ENCODE measurements at places on chromosomes 11 and 22. TPM values are rescaled to one million over a fixed set of nuclear protein-coding genes. Genes with fewer than 3 reads are reported as not detected.

DNA sequence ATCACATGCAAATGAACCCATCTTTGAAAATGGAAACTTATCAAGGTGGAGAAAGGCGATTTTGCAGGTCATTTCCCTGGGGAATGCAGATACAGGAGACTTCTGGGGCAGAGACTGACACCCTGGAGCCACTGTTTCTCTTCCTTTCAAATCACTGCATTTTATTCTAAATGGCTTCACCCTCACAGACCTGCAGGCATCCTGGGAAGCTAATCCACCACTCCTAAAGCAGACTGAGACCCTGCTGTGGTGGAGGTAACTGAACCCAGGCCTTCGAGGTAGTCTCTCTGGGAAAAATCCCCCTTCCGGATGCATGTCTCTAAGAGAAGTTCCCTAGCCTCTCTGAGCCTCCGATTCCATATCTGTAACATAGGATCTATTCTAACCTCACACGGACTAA lies 20.9 kb upstream of the CSNK2A3 start:
- H3K36me3 ChIP-seq = no peaks in the 10 kb centered on the region
- H3K27me3 ChIP-seq = peaks cover 2% of the 10 kb centered on the region
- no peaks in the 10 kb centered on the region for H3K4me1 ChIP-seq
- H3K27ac ChIP-seq = no peak overlapping the region

- peaks cover 8% of the 10 kb centered on the region for H3K27me3 ChIP-seq
- H3K27ac ChIP-seq = no peak overlapping the region
- H3K4me1 ChIP-seq = no peaks in the 10 kb centered on the region
- no peak for DNase-seq
Observed at GRCh38 chr11:1100417-1101245, 26.0 kb downstream of the MUC2 start.

- H3K36me3 ChIP-seq = no peaks in the 10 kb centered on the region
- no peaks in the 10 kb centered on the region for H3K27me3 ChIP-seq
- no peak overlapping the region for H3K27ac ChIP-seq
- no peaks in the 10 kb centered on the region for H3K4me1 ChIP-seq
- no peak overlapping the region for H3K4me3 ChIP-seq
Observed at GRCh38 chr11:79864882-79865281, 424.1 kb upstream of the TENM4 start.

GRCh38 chr22:41857155-41857859 lies 24.4 kb downstream of the SREBF2 start:
- DNase-seq = peak; percentile 38
- H3K27me3 ChIP-seq = no peaks in the 10 kb centered on the region
- H3K36me3 ChIP-seq = peaks cover 5% of the 10 kb centered on the region
- no peak overlapping the region for H3K27ac ChIP-seq
- no peak overlapping the region for H3K4me3 ChIP-seq

- H3K4me3 ChIP-seq = no peak overlapping the region
- H3K27ac ChIP-seq = no peak overlapping the region
- peaks cover under 1% of the 10 kb centered on the region for H3K4me1 ChIP-seq
- no peak for DNase-seq
- no peaks in the 10 kb centered on the region for H3K27me3 ChIP-seq
Observed at GRCh38 chr22:28237112-28237511, 318.1 kb upstream of the PITPNB start.

GRCh38 chr11:47495856-47496217 lies 46.9 kb upstream of the RAPSN start:
- H3K4me1 ChIP-seq = peaks cover 28% of the 10 kb centered on the region
- no peak overlapping the region for H3K4me3 ChIP-seq
- H3K36me3 ChIP-seq = peaks cover 7% of the 10 kb centered on the region
- no peak overlapping the region for H3K27ac ChIP-seq
- no peak for DNase-seq

GRCh38 chr11:27604416-27604815 lies 95.8 kb downstream of the BDNF start:
- no peak overlapping the region for H3K27ac ChIP-seq
- H3K4me3 ChIP-seq = no peak overlapping the region
- H3K27me3 ChIP-seq = no peaks in the 10 kb centered on the region
- no peak for DNase-seq
- H3K4me1 ChIP-seq = no peaks in the 10 kb centered on the region

The KLHDC7B gene
- not detected for total RNA-seq

The SHANK2 gene
- 10.5 TPM for total RNA-seq

The PANX3 gene
- not detected for total RNA-seq

The LPXN gene
- 0.90 TPM for total RNA-seq

The CCDC134 gene
- total RNA-seq = 11.3 TPM

The E2F8 gene
- 8.9 TPM for total RNA-seq

The CYB561A3 gene
- total RNA-seq = 11.5 TPM

The FIBIN gene
- total RNA-seq = not detected

The OPCML gene
- not detected for total RNA-seq

Data from HepG2 (cell line).